ENCODE measurements at places on chromosomes 4 and X.

GRCh38 chrX:53305996-53306937, 24.9 kb upstream of the IQSEC2 start:
- no peak for DNase-seq

DNA sequence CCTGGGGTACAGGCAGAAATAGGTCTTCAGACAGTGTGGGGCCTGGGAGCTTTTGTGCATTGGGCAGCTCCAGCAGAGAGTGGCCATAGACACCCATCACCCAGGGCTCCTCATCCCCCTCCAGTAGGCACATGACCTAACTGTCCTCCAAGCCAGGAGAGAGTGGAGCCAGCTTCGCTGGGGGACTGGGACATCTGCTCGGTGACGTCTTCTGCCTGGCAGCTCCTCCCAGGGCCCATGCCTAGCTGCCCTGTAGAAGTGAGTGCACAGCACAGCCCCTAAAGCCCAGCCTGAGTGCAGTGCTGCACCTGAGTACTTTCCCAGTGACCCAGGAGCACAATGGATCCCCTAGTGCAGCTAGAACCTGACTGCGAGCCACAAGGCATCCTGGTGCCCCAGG, 279.7 kb upstream of the SLC7A11 start:
- DNase-seq = no peak

DNA sequence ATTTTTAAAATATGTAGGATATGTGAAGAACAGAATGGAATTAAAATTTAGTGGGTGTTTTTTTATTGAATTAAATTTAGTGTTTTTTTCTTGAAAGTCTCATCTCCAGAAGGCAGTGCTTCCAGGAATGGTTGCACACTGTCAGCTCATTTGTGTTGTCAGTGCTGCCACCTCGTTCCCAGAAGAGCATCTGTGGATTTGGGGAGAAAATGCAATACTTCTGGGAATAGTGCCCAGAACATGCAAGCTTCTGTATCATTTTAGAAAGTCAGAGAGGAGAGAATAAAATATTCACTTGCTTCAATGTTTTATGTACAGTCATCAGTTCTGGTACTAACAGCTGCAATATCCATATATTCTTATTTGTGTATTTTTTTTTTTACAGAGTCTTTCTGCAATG, 608.8 kb downstream of the PCDH7 start:
- no peak for DNase-seq

DNA sequence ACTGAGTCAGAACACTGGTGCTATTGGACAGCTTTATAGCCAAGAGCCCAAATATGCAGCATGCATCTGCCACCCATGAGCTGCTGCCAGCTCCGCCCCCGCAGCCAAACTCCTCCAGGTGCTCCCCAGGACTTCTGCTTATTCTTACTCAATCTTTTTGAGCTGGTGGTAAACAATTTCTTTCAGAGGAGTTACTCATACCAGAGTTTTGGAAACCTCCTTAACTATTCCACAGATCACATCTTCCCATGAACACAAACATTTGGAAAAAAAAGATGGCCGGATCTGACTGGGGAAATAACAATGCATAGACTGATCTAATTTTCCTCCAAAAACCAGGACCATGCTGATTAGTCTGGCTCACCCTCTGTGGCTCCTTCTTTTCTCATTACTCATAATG, 399.9 kb downstream of the GPM6A start:
- peak; percentile 52 for DNase-seq

DNA sequence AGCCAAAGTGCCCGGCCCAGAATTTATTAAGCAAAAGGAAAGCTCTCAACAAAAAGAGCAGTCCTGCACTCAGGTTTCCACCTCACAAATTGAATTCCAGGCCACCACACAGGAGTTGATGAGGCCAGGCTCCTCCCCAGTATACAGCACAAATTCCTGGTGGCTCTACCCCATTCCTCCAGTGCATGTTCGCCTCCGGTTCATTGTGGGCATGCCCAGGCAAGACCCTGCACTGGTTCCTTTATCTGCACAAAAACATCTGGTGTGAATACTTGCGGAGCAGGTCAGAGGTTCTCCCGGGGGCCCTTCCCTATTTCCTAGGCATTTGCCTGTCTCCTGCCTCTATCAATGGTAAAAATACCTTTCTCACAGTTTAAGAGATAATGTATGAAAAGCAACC, 195.2 kb upstream of the ANXA10 start:
- DNase-seq = peak; percentile 97

DNA sequence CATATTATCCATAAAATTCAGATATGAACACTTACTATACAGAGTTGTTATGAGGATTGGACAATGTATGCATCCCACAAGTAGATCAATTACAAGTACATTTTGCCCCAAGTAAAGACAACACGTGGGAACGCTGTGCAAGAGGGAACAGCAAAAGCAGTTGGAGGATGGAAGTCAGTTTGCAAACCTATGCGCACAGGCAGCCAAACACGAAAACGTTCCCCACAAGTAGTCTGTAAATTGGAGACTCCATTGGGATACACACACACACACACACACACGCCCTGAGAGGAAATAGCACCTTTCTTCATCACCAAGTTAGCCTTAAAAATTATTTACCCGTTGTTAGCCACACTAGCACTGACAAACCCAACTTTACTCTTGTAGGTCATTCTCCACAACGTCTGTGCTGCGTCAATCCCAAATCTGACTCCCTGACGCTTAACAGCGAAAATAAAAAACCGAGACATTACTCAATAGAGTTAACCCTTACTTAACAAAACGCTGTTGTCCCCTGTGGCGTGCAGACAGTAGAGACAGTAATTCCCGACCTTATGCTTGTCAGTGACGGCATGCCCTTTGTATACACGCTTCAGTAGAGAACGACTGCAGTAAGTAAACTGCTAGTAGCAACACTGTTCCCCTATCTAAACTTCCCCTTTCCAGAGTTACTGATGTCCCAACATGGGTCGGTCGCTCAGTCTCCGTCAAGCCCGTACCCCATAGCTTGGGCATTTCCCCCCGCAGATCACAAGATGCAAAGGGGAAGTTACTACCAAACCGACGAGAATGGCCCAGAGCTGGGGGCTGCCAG, 730 bp downstream of the MANBA start:
- peak; percentile 50 for DNase-seq

DNA sequence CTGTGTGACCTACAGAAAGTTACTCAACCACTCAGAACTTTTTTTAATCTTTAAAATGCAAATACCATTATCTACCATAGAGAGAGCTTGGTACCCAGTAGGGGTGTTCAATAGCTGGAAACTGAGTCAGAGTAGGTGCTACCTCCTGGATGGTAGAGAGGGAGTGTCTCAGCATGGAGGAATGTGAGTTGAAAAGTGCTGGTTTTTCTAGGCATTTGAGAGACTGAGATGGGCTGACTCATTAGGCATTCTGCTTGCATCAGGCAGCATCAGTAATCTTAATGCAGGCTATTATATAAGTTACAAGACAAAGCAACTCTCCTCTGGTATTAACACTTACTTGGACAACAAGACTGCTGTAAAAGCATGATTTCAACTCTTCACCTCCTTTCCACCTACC, 70.9 kb upstream of the ARHGEF9 start:
- peak; percentile 7 for DNase-seq
